Mesothelial cell of epicardium (in vitro differentiated cells): ENCODE measurements at places on chromosomes 6 and 20.

- no peak for DNase-seq
These were observed 121.9 kb downstream of the PHACTR3 start for GRCh38 chr20:59726281-59726595.

- DNase-seq = no peak
These were observed 77.4 kb upstream of the ENPP5 start for GRCh38 chr6:46248143-46248542.

- DNase-seq = no peak
These were observed 30.9 kb downstream of the MAP3K5 start for GRCh38 chr6:136761227-136761922.

DNA sequence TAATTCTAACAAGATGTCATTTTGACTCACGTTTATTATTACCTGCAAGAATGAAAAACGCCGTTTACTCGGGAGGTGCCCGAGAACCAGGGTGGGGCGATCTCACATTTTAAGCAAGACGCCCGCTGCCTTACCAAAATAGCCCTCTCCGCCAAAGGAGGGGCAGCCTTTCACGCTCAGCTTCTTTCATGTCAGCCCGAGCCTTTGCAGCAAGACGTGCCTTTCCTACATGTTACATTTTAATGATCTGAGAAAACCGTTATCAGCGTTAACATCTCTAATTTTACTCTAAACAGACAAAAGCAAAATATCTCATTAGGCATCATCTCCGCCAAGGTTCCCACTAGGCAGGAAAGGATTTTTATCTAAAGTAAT lies 2.0 kb downstream of the BACH2 start:
- no peak for DNase-seq

GRCh38 chr6:167472148-167472547 lies 147.3 kb downstream of the TTLL2 start:
- no peak for DNase-seq

- DNase-seq = no peak
These were observed 291.2 kb upstream of the ADGRB3 start for GRCh38 chr6:68343901-68344300.

DNA sequence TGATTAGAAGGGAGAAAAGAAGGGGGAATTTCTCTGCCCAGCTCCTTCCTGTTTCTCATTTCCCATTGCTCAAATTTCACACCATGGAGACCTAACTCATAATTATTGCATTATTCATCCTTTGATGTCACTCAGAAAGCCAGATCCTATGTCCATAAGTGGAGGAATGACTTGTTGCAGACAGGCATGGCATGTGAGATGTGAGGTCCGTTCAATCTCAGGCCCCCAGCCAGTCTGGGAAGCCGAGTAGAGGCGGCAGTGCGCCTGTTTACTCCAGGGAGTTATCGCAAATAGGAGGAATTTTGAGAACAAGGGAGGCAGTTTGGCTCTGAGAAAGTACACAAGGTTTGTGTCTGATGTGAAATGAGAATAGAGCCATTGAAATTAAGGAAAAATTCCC lies 26.9 kb upstream of the MOCS1 start:
- no peak for DNase-seq

GRCh38 chr20:50799176-50799889 lies 4.5 kb downstream of the BCAS4 start:
- DNase-seq = no peak

GRCh38 chr20:24785141-24786110 lies 163.6 kb upstream of the CST7 start:
- DNase-seq = no peak

GRCh38 chr6:134979142-134979541 lies 29.2 kb upstream of the ALDH8A1 start:
- no peak for DNase-seq

- no peak for DNase-seq
These were observed 23.8 kb downstream of the NKX2-2 start for GRCh38 chr20:21490105-21490504.

- no peak for DNase-seq
These were observed 16.1 kb upstream of the SERPINB1 start for GRCh38 chr6:2857580-2858337.

- DNase-seq = no peak
These were observed 48.8 kb upstream of the ZNF217 start for GRCh38 chr20:53642196-53643030.

DNA sequence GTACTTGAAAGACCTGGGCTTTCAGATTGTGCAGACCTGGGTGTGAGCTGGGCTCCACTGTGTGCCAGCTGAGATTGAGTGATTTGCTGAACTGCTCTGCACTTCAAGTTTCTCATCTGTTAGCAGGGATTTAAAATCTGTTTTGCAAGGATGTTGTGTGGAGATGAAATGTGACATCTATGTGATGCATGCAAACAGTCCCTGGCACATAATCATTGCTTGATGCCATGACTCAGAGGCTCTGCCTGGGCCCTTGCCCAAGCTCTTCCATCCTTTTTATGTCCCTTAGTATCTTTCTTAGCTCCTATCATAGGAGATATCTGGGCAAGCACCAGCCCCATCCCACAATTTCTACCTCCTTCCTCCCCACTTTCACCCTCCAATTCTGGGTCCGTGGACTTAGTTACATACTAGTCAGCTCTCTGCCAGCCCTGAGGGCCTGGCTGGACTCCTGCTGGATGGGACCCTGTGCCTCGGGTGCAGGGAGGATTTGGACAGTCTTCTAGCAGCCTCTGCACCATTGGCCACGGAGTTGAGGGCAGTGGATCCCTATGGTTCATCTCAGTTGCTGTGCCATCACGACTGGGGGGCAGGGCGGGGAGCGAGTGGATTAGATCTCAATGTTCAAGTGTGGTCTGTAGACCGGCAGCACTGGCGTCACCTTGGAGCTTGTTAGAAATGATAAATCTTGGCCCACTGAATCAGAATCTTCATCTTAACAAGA lies 103.6 kb downstream of the MAP3K7 start:
- DNase-seq = no peak

GRCh38 chr20:40640667-40641066 lies 48.4 kb downstream of the MAFB start:
- no peak for DNase-seq

GRCh38 chr6:131183427-131184095 lies 48.3 kb downstream of the AKAP7 start:
- DNase-seq = no peak

DNA sequence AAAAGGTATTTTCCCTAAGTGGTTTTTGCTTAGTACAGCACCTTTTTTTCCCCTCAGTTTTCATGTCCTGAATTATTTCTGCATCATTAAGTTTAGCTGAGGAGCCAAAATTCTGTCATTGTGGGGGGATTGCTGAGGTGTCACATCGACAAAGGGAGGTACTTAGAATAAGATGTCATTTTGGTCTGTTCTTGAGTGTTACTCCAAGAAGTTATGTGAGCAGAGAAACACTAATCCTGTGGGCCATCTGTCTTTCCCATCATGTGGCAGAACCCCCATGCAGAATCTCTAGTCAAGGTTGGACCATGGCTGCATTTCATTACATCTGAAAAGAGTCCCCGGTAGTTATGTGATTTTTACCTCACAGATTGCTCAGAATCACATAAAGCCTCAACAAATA lies 167.8 kb upstream of the CENPW start:
- DNase-seq = no peak

DNA sequence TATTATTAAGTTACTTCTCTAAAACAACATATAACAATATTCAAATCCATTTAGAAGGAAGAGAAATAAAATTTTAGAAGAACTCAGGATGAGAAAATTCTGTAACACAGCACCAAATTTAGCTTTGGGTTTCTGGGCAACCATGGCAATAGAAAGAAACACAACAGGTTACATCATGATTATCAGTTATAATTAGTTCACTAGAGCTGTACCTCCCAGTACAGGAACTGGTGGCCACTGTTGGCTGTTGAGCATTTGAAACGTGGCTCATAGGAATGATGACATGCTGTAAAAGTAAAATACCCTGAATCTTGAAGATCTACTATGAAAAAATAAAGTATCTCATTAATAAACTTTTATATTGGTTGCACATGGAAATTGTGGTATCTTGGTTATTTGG lies 23.7 kb upstream of the MAP3K4 start:
- no peak for DNase-seq

- no peak for DNase-seq
These were observed 75.4 kb upstream of the EEF1E1 start for GRCh38 chr6:8177721-8178120.

- DNase-seq = peak; percentile 42
These were observed 843 bp upstream of the HEY2 start for GRCh38 chr6:125748406-125749172.

GRCh38 chr6:85285934-85286333 lies 163.9 kb upstream of the NT5E start:
- DNase-seq = no peak

- DNase-seq = no peak
These were observed 45.9 kb downstream of the RARS2 start for GRCh38 chr6:87543696-87544473.

GRCh38 chr6:71309656-71310055 lies 21.0 kb downstream of the OGFRL1 start:
- DNase-seq = no peak

GRCh38 chr20:54140927-54141566 lies 32.7 kb downstream of the CYP24A1 start:
- DNase-seq = no peak

DNA sequence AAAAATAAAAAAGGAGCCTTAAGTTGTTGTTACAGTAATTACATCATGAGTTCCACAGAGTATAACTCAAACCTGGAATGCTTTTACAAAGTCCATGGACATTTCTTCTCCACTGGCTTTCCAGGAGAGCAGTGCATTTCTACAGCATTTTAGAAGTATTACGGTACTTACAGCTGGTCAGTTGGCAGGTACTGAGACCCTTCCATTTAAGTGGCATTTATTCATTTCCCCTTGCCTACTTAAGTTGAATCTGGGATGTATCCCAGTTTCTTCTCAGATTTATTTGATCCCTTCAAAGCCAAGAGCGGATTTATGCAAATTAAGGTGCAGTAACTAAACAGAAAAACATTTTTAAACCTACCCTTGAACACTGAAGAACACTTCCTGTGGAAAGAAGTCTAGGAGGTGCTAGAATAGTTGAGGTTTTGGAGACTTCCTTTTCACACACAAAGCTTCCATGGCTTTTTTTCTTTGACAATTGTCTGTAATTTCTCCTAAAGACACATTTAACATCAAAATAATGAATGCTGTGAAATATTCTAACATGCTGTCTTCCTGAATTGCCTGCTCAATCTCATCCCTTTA lies 3.4 kb downstream of the PRDM13 start:
- no peak for DNase-seq

DNA sequence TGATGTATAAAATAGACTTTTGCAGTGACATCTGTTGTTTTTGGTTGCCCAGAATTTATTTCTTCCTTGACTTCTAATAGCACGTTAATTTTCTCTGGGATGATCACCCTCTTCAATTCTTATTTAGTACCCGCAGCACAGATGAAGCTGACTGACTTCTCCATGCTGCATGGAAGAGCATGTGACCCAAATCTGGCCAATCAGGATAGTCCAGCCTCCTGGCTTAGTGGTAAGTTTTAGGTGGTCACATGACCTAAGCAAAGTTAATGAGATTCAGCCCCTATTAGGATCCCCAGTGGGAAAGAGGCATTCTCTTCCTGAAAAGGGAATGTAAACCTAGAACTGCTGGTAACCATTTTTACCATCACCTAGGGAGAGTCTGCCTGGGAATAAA lies 13.8 kb upstream of the SIRT5 start:
- no peak for DNase-seq

DNA sequence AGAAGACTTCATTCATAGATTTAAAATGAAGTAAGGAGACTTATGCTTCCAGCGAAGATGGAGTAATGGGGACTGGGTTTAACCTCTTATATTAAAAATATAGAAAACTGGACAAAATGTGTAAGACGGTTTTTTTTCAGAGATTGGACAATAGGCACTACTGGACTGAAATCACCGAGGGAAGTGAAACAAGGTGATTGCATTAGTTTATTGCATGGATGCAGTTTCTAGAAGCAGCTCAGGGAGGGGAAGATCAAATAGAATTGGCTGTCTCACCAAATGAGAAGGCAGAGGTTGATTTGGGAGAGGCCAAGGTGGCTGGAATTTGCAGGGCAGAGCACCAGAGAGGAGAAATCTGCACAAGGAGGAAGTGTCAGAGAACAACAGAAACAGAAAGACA lies 162.6 kb downstream of the DNAH8 start:
- DNase-seq = no peak

GRCh38 chr6:90460051-90460450 lies 126.8 kb downstream of the MAP3K7 start:
- DNase-seq = no peak

GRCh38 chr6:6863970-6864639 lies 243.7 kb upstream of the RREB1 start:
- DNase-seq = no peak

DNA sequence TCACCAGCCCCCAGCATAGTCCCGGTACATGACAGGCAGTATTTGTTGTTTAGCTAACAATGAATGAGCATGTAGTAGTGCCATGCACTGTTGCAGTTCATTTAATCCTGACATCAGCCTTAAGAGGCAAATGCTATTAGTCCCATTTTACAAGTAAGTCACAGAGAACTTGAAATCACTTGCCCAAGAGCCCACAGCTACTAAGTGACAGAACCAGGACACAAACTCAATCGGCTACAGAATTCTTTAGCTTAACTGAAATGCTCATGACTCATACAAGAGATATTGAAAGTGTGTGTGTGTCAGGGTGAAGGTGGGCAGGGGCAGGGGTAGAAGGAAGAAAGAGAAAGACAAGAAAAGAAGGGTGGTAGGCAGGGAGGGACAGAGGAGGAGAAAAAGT lies 52.7 kb downstream of the UNC5CL start:
- DNase-seq = no peak

DNA sequence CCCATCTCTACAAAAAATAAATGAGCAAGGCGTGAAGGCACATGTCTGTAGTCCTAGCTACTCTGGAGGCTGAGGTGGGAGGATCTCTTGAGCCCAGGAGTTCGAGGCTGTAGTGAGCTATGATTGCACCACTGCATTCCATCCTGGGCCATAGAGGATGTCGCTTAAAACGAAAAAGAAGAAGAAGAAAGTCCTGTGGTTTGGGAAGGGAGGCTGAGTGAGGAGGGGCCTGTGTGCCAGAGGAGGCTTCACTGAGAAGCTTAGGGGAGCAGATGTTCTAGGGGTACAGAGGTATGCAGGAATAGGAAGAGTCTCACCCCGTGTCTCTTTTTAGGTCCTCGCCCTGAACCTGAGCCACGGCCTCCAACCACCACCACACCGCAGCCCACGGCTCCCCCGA lies 4.2 kb downstream of the MMP9 start:
- DNase-seq = no peak

DNA sequence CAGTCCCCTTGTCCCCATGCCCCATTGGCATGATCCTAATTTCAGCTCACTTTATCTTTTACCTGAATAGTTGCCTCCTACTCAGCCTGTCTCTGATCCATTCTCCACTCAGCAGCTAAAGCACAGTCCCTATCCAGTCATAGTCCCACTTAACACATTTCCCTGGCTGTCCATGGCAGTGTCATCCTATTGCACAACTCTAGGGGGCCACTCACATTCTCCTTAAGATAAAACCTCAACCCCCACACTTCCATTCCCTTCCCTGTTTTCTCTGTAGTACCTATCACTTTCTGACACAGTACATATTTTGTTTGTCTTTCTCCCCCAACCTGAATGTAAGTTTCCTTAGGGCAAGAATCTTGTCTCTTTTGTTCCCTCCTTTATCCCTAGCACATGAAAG lies 220.9 kb upstream of the PLN start:
- DNase-seq = no peak
